ENCODE measurements at places on chromosomes 3 and 15.

DNA sequence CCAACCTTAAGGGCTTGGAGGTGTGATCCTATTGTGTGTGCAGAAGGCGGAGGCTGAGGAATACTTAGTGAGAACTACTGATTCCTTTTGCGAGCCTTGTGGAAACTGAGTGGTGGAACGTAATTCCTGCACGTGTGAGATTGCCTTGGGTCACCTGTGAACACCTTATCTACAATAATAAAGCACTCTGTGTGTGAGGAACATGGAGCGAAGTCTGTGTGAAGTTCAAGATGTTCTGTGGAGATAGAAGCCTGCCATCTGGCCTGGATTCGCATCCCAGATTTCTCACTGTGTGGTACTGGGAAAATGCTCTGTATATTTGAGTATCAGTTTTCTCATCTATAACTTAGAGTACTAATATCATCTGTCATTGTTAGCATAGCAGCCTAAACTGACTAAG is 179.5 kb upstream of the PDZRN3 start:
- no peak for DNase-seq

- DNase-seq: no peak
Observed at GRCh38 chr3:37990527-37990926, at the start of gene VILL. Gene VILL (plus strand): TSS chr3:37990786. CDS start chr3:37993673, 2,887 bp downstream.

- DNase-seq: no peak
Observed at GRCh38 chr3:66819993-66820501, 178.1 kb upstream of the KBTBD8 start.

DNA sequence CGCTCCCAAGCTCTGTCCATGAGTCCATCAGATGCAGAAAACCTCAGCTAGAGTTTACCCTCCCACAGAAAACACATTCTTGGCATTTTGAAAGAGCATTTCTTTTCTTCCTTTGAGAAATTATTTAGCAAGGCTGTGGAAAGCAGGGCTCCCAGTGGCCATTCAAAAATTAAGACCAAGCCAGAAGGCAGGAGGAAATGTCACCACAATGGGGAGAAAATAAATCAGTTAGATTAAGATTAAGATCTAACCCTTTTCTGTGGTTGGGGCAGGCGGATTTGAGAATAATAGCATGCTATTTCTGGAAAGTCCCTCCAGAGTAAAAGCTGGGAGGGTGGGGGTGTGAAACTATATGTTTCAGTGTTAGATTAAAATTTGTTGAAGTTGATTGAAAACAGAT is 20.2 kb downstream of the LRIG1 start:
- DNase-seq: no peak

DNA sequence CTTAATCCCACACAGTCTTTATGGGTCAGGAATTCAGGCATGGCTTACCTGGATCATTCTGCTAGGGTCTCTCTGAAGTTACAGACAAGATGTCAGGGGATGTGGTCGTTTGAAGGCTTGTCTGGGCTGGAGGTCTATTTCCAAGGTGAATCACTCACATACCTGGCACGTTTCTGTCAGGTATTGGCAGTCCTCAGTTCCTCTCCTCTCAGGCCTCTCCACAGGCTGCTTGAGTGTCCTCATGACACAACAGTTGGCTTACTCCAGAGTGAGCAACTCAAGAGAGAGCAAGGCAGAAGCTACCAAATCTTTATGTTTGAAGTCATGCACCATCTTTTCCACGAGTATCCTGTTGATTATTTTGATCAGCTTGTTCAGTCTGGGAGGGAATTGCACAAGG is 43.9 kb upstream of the PARP14 start:
- no peak for DNase-seq

DNA sequence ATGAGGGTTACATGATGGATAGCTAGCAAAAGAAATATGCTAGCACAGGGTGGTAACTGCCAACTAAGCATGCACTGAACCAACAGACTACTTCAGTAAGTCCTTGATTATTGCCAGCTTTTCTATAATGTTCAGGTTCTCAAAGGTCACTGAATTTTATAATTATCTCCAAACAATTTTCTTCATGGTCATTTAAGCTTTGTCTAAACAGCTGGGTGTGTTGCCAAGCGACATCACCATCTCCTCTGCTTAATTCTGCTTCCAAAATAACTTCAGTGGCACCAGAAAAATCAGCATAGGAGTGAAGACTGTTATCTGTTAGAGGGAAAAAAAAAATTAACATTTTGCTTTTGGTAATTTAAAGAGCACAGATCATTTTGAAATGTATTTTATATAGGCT is 54.6 kb upstream of the TOP2B start:
- DNase-seq: no peak

DNA sequence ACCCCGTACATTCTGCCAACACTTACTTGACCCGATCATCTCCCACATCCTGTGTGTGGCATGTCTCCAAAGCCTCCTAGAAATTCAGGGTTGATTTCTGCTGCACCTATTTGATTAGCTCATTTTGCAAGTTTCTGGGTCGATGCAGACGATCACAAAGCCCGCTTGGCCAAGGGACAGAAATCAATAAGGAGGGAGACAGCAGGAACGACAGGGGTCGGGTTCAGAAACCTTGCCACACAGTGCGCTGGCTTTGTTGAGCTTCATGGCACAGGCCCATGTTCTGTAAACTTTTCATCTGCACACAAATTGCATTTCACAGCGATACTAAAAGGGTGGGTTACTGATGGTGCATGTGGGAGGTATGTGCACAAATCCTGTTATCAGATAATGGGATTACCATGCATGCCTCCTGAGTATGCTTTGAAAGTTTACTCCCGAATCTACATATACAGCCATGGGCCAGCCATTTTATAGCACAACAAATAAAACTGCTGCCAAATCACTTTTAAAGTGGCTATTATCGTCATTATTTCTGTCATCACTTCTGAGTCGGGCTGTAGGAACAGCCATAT is 95.9 kb upstream of the ATP11B start:
- no peak for DNase-seq

DNA sequence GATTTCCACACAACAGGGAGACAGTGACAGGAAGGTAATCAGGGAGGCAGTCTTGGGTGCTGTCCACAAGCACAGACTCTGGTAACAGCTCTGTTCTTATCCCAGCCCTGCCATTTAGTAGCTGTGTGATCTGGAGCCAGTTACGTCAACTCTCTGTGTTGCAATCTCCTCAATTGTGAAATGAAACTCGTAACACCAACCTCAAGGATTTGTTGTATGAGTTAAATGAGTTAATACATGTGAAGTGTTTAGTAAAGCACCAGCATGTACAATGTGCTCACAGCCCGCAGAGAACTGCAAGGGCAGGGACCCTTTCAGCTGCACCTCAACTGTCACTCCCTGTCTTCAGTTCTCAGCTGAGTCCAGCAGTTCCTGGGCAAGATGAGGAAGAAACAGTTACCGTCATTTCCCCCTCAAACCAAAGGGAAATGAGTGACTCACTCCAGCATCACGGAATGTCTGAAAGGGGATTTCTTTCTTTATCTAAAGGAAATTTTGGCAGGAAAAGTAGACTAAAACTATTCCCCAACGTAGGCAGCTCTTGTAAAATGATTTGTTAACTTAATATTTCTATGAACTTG is 39.9 kb upstream of the MB21D2 start:
- DNase-seq: no peak

DNA sequence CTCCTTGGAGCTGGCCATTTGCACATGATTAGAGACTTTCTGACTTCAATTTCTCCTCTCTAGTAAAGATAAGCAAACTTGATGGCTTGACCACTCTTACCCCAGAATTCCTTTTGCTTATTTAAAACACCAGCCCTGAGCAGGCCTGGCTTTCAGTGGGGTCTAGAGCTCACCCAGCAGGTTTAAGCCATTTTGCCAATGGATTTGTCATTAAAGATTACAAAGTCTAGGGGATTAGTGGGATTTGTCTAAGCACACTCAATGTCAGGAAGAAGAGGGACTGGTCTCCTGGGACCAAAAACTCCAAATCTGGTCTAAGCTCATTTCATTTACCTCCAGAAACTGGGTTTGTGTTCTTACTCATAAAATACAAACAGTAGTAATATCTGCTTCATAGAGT is 57.3 kb upstream of the SNTN start:
- DNase-seq: no peak

DNA sequence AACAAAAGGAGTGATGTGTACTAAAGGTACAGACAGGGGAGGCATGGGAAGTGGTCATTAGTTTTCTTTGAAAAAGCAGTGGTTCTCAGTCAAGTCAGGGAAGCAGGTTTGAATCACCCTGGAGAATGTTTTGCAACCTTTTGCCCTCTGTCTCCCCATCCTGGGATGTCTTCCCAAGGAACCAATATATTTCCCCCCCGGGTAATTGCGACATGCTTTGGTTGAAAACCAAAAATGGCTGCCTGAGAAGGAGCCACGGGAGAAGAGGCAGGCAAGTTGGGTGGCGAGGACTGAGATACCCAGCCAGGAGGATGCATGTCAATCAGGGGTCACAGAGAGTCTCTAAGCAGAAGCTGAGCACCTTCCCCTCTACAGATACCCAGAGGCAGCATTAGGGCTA is 20.2 kb upstream of the PPP1R2 start:
- DNase-seq: no peak

DNA sequence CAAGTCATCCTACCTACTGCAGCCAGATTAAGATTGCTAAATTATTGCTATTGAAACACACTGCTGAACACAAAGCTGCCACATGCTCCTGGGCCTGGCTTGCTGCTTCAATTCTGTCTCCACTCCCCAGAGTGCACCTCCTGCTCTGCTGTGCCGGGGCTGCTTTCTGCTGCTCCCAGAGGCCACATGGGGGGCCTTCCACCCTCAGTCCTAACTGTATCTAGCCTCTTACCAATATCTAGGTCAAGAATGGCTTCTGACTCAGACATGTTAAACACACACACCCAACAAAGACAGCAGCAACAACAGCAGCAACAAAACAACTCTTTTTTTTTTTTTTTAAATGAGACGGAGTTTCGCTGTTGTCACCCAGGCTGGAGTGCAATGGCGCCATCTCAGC is 33.0 kb downstream of the MYZAP start:
- no peak for DNase-seq

GRCh38 chr15:77907824-77908751 is 169.4 kb downstream of the TBC1D2B start:
- DNase-seq: no peak

GRCh38 chr3:105674437-105675065 is 194.3 kb downstream of the CBLB start:
- DNase-seq: no peak

DNA sequence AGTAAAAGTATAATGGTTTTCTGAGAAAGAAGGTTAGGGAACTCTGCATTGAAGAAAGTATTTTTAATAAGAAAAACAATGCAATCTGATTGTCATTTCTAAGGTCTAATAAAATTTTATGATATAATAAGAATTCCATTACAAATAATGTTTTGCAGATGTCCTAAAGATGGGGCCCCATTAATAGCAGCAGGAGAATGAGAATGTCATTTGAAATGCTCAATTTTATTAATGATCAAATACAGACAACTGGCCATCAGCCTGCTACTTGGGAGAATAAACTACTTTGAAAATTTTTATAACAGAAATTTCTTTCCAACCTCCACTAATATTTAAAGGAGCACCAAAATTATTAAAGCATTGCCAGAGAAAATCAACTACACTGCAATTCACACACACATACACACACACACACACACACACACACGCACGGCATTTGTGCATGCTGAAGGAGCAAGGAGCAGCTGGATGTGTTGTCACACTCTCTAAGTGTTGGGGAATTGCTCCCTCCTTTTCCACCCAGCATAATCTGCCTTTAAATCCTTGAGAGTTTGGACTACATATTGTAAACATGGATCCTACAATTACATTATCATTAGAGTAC is 109.5 kb downstream of the THRB start:
- no peak for DNase-seq

GRCh38 chr15:40059821-40060220 is 20.8 kb upstream of the SRP14 start:
- no peak for DNase-seq

GRCh38 chr15:51386960-51387698 is 45.7 kb downstream of the GLDN start:
- DNase-seq: no peak

- DNase-seq: no peak
Observed at GRCh38 chr3:193982258-193982659, 153.7 kb upstream of the HES1 start.

GRCh38 chr3:109683746-109684145 is 346.4 kb upstream of the DPPA4 start:
- DNase-seq: no peak

- no peak for DNase-seq
Observed at GRCh38 chr3:35965908-35966307, 326.6 kb downstream of the ARPP21 start.

DNA sequence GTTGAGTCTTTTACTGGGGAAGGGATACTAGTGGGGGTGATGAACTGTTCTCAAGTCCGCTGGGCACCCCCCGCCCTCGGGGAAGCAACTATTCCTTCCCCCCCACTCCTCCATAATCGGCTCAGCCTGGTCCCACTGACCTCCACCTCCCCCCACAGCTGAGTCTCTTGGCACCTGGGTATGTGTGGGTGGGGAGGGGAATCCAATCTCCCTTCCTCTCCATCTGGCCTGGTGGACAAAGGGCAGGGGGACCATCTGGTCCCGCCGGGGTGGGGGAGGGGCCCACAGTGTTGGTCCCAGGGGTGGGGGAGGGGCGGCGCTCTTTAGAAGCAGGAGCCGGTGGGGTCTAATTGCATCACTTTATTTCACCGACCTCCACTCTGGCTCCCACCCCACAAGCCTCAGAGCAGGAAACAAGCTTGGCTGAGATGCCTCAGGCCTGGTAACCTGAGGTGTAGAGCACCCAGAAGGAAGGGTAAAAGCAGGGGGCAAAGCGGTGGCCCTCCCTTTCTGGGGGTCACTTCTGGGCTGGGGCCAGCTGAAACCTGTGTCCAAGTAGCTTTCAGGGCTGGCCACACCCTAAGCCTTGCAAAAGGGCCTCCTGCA is 1.0 kb upstream of the PCBP4 start:
- DNase-seq: no peak

DNA sequence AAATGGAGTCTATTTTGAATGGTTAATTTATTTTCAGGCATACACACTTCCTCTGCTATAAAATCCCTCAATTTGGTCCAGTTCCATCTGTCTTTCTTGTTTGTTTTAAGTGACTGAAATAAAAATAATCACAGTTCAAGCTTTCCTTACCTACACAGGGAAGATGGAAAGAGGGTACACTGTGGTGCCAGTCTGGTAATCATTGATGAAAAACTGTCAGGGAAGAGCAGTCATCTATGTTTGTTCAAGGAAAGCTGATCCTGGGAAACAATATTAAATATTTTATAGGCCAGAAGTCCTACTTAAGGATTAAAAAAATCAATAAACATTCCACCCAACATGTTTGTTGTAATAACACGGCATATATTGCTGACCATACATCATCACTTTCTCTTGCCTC is 115.2 kb upstream of the KCNMB2 start:
- no peak for DNase-seq

GRCh38 chr3:4587061-4587837 is 94.1 kb downstream of the ITPR1 start:
- DNase-seq: no peak

- no peak for DNase-seq
Observed at GRCh38 chr3:128011140-128011539, 41.1 kb upstream of the SEC61A1 start.

- no peak for DNase-seq
Observed at GRCh38 chr15:63933522-63933921, 99.8 kb upstream of the HERC1 start.
